ENCODE measurements at places on chromosomes 12 and 14.
A peak's percentile ranks its signal among the peaks of the same experiment; 100 is the strongest.

DNA sequence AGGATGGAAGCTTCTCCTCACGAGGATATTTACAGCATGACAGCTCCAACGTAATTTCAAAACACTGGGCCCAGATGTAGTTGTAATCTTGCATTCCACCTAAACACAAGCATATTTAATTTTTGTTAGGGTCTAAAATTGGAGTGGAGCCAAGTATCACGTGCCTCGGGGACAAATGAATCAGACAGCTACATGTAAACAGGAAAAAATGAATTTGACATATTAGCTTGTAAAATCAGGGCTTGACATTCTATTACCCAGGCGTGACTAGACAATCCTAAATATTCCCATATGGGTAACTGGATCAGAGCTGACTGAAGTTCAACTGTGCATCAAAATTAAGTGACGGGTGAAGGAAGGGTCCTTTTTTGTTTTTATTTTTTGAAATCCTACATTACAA lies 59.0 kb downstream of the MDM2 start:
- DNase-seq: no peak

DNA sequence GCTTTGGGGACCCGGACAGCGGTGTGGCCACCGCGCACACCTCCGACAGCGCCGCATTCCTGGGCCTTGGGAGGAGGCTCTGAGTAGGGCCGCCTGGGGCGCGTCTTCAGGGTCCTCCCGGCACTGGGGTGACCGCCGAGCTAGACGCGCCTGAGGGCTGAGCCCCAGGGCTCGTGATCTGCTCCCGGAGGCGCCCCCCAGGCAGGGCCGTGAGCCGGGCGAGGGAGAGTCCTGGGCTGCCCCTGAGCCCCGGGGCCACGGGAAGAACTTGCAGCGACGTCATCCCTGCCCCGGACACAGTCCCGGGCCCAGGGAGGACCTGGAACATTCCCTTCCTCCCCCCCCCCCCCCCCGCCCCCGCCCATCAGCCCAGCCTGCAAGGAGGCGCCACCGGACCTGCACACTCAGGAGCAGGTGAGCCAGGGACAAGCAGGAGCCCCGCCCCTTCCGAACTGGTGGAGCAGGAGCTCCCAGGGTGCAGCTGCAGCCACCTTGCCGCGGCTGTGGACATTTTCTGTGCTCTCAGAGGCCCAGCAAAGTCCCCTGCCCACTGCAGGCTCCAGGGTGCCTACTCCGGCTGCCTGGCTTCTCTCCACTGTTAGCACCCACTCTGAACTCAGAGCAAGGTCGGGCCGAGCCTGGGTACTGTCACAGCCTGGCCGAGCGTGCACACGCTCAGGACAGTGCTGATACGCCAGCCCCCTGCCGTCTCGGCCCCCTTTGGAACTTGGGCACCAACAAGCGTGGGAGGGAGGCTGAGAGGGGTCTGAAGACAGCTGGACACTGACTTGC lies 50.7 kb downstream of the A2M start:
- DNase-seq: peak; percentile 79

- no peak for DNase-seq
Observed at GRCh38 chr12:14860490-14860889, 17.2 kb upstream of the ART4 start.

DNA sequence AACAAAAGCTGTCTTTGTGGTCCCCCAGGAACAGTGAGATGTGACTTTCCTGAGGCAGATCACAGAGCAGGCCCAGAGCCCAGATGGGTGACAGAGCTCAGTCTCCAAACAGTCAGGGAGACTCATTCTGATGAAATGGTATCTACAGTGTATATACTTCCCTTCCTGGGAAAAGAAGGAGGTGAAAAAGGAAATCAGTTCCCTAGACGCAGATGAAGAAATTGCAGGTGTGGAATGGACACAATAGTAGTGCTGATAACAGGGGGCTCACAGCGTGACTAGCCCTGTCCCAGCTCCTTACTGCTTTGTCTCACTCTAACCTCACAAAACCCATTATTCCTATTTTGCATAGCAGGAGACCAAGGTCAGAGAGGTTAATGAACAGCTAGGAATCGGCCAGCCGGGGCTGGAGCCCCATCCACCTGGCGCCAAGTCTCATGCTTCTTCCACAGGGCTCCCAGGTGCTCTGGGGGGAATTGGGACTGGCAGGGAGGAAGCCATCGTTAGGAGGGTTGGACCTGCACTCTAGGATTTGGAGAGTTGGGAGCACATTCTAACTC lies 11.9 kb downstream of the KCNH3 start:
- DNase-seq: no peak

DNA sequence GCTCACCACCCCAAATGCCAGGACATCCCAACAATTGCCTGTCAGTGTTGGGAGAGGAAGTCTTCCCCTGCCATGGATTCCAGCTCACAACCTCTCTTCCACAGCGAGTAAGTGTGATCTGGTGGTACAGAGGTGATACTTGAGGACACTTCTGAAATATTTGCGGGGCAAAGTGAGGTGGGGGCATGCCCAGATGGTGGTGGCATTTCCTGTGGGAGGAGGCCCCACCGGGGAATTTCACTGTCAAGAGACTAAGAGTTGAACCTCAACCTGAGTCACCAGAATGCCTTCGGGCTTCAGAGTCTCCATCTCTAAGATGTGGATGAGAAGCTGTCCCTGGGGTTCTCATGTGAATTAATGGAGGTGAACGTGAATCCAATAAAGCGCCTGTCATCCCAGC lies 122.3 kb upstream of the RFLNA start:
- no peak for DNase-seq

- DNase-seq: peak; percentile 35
Observed at GRCh38 chr14:59187802-59188460, 536 bp upstream of the DAAM1 start.

GRCh38 chr12:1099158-1099557 lies 108.1 kb downstream of the ERC1 start:
- no peak for DNase-seq

DNA sequence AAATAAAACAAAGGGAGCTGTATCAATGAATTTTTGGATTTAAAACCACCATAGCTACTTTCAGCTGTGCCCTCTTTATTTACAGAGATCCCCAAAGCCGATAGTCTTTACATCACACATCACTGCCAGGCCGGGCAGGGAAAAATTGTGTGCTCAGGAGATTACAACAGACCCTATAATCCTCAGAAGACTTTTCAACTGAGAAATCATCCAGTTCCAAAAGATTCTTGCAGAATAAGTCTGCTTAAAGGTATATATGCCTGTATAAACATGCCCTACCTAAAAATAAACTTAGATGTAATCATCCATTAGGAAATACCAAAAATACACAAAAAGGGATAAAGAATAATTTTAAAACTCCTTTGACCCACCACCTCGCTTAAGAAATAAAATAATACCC lies 70.1 kb upstream of the MAP1LC3B2 start:
- no peak for DNase-seq

GRCh38 chr12:69435644-69436043 lies 34.5 kb upstream of the FRS2 start:
- DNase-seq: no peak

- DNase-seq: no peak
Observed at GRCh38 chr14:69665631-69666030, 54.2 kb downstream of the SUSD6 start.

- no peak for DNase-seq
Observed at GRCh38 chr14:65934070-65934435, 521.5 kb downstream of the FUT8 start.

- DNase-seq: no peak
Observed at GRCh38 chr14:51869411-51870100, 9.1 kb downstream of the GNG2 start.

- no peak for DNase-seq
Observed at GRCh38 chr14:79482825-79483224, 728.5 kb downstream of the DIO2 start.

GRCh38 chr14:77554816-77555599 lies 56.4 kb upstream of the ISM2 start:
- no peak for DNase-seq

- DNase-seq: peak; percentile 52
Observed at GRCh38 chr14:24332268-24332993, 2.4 kb downstream of the ADCY4 start.

- no peak for DNase-seq
Observed at GRCh38 chr14:83827383-83827782, 1702.6 kb upstream of the FLRT2 start.

DNA sequence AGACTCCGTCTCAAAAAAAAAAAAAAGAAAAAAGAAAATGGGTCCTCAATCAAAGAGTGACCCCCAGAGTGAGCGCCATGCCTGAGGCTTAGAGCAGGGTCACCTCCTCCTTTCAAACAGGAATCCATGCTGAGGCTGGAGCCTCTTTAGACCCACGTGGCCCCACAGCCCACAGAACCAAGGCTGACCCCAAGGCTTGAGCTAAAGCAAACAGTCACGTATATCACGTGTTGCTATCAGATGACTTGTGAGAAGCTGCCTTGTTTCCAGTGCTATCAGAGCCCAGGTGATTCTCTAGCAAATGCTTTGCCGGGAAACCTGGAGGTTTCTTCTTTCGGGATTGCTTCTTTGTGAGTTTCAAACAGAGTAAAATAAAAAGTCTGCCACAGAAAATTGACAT lies 31.7 kb upstream of the DYNC1H1 start:
- no peak for DNase-seq

DNA sequence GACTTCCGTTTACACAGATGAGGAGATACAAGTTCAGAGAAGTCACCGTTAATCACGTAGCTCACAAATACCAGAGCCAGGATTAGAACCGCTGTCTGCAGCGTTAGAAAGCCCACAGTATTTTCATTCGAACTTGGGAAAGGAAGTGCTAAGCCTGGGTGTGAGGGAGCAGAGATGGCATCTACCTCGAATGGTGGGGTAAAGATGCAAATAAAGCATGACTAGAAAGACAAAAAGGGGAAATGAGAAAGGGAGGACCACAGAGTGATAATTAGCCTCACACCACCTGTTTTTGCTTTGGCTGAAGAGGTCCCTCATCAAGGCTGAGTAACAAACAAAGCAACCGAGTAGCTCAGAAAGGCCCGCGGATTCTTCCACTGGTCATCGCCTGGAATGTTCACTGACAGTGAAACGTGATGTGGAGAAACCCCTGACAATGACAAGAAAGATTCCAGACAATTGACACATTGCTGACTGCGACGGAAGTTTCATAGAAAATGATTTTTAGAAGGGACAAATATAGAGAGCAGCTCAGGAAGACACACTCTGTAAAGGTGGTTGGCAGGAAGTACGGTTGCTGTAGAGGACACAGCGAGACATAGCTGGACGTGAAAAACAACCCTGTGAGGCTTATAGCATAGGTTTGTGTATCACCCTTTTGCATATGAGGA lies 31.5 kb upstream of the BHLHE41 start:
- no peak for DNase-seq

GRCh38 chr14:101708853-101709532 lies 52.5 kb upstream of the PPP2R5C start:
- no peak for DNase-seq

GRCh38 chr12:130700492-130701401 lies 15.4 kb downstream of the RIMBP2 start:
- no peak for DNase-seq

- no peak for DNase-seq
Observed at GRCh38 chr14:58721723-58722122, 84.0 kb downstream of the DACT1 start.

DNA sequence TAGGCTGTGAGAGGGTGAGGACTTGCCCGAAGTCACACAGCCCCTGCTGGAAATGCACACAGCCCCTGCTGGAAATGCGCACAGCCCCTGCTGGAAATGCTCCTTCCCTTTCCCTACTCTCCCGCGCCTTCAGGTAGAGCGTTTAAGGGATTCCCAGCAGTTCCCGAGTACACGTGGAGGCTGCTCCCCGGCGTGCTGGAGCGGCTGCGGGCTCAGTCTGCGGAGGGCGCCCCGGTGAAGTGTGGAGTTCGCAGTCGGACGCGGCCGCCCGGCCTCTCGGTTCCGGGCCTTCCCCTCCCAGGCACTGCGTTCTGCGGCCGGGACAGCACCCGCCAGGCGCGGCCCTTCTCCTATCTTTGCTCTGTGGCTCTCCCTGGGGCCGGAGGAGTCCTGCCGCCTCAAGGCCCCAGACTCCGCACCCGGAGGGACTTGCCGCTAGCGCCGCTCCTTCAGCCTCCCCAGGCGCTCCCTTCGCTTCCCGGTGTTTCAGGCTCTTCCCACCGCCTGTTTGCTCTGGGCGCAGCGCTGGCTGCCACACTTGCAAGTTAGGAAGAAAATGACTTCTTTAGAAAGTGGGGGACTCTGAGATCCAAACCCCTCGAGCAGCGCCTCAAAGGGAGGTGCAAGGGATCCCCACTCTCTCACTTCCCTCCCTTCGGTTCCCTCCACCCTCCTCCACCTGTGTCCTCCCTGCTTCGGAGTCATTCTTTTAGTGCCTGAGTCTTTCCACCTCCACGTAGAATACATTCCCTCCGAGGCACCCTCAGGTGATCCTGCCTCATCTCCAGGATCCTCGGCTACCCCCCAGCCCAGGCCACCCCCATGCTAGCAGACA lies 8.3 kb upstream of the TBX5 start:
- DNase-seq: no peak

- no peak for DNase-seq
Observed at GRCh38 chr12:105275997-105276733, 40.2 kb upstream of the APPL2 start.

DNA sequence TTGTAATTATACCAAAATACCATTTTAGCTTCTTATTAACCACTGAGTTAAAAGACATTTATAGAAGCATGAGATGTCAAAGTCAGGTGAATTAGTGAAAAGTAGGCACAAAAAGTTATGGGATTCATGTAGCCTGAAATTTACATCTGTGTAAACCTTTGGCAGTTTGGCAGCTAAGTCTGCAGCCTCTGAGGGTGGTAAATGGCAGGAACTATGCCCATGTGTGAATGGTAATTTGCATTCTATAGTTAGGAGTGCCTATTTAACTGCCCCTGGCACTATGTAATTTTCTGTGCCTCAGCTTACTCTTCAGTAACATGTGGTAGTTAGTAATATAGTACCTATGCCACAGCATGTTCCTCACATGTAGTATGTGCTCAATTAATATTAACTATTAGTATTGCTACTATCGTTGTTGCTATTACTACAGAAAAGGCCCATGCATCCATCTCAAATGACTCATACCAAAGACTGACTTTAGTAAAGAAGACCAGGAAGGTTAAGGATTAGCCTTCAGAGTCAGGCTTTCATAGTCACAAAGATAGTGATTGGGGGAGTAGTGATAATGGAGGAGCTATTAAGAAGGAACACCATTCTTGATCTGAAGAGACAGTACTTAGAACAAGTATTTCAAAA lies 258.7 kb upstream of the BTG1 start:
- no peak for DNase-seq

Data from left ventricle myocardium inferior (tissue), 1 donor.